Mesendoderm (in vitro differentiated cells): ENCODE measurements at places on chromosomes 2 and 18.

- peak; percentile 73 for DNase-seq
Observed at GRCh38 chr2:128535953-128536352, 217.3 kb upstream of the HS6ST1 start.

DNA sequence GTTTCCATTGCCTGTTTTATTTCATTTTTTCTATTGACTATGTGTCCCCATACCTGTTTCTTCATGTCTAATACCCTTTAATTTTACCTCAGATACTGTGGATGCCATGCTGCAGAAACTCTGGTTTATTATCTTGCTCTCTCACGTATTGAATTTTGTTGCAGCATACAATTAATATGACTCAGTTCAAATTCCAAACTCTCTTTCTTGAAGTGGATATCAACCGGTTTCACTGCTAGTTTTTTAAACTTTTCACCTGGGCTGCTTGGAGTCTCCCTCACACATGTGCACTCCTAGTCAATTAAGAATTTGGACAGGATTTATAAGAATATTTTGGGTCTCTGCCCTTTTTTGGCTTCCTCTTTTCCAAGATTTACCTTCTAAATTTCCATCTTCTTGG lies 70.6 kb upstream of the CAPN13 start:
- DNase-seq, result no peak

- peak; percentile 63 for DNase-seq
Observed at GRCh38 chr2:192162392-192163042, 32.2 kb downstream of the TMEFF2 start.

- DNase-seq, result peak; percentile 78
Observed at GRCh38 chr2:163878718-163879117, 142.9 kb upstream of the FIGN start.

- peak; percentile 86 for DNase-seq
Observed at GRCh38 chr2:127220768-127221527, 849 bp upstream of the CYP27C1 start.

DNA sequence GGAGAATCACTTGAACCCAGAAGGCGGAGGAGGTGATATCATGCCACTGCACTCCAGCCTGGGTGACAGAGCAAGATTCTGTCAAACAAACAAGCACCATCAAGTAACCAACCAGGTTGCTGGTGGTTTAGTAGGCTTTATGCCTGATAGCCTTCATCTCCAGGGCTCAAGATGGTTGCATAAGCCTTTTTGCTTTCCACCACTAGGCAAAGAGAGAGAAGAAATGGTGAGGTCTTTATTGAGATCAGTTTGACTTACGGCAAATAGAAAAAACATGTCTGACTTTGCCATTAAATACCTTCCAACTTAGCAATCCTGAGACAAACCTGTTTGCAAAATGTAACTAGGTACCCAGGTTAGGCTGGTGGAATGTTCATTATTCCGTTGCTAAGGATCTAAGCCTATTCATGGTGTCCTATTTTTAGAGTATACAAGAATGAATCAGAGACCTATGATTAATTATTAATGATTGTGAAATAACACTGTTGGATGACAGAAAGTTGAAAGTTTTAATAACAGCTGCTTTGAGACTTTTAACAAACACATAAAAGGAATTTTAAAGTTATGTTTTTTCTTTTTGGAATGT lies 53.5 kb upstream of the SLC38A11 start:
- DNase-seq, result no peak

GRCh38 chr2:37851828-37852584 lies 73.1 kb upstream of the RMDN2 start:
- no peak for DNase-seq

DNA sequence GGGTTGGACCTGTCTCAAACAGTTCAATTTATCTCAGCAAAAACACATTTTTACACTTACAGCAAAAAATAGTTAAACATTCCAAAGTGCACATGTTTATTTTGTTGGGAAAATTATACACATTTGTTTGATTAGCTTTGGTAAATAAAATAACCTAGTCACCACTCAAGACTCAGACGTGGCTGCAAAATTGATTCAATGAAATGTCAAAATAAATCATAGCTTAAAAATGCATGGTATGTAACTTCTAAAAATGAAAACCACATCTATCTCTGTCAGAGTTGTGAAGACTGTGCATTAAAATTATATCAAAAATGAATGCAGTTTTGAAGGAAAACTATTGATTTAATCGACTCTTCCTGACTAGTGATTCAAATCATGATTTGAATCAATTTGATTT lies 56.7 kb downstream of the GALNT14 start:
- no peak for DNase-seq

DNA sequence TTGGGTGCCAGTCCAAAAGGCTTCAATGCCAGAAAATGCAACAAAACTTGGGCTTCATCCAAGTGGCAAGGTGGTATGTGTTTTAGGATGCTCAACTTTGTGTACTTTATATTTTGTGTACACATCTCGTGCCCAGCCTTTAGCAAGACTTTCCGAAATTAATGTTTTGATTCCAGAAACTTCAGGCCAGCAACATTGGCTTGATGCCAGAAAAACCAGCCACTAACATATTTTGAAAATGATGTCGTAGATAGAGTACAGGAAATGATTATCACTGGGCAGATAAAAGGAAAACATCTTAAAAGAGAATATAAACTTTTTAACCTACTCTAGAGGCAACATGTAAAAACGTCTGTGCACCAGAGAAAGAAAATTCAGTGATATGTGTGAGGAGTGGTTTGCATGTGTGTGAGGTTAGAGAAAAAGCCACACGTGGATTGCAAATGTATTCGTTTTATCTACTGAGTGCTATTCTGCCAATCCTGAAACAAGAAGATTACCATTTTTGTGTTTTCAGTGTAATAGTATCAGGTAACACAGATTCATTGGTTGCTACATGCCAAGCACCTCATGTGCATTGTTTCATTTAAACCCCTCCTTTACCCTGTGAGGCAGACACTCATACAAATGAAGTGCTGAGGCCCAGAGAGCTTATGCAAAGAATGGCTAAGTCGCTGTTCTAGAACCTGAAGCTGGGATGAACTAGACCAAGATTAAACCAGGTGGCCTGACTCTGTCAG lies 264.8 kb downstream of the C1D start:
- peak; percentile 35 for DNase-seq

- DNase-seq, result no peak
Observed at GRCh38 chr2:8378016-8378810, 303.6 kb upstream of the ID2 start.
